ENCODE measurements at places on chromosomes 13 and 19. TPM values are rescaled to one million over a fixed set of nuclear protein-coding genes. Genes with fewer than 3 reads are reported as not detected.
A peak's percentile ranks its signal among the peaks of the same experiment; 100 is the strongest.

DNA sequence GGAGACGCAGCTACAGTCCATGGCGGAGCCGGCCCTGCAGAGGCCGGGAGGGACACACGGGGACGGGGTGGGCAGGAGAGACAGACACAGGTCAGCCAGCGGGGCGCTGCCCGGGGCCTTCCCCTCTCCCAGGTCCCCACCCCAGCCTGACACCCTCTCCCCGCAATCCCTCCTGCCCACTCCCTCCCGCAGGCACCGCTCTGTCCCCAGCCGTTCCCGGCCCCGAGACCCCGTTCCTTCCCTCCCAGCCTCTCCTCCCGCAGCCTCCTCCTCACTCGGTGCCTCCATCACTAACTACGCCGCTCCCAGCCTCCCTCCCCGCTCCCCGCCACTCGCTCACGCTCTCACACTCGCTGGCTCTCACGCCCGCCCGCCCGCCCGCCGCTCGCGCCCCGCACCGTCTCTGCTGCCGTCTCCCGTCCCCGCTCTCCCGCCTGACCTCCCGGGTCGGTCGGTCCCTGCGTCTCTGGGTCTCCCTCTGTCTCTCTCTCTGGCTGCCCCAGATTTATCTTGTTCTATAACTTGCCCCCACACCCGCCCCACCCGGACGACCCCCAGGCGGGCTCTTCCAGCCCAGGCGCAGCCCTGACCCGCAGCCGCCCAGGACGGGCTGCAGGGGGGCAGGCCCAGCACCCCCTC, 15.2 kb downstream of the ERFL start:
- DNase-seq: no peak

DNA sequence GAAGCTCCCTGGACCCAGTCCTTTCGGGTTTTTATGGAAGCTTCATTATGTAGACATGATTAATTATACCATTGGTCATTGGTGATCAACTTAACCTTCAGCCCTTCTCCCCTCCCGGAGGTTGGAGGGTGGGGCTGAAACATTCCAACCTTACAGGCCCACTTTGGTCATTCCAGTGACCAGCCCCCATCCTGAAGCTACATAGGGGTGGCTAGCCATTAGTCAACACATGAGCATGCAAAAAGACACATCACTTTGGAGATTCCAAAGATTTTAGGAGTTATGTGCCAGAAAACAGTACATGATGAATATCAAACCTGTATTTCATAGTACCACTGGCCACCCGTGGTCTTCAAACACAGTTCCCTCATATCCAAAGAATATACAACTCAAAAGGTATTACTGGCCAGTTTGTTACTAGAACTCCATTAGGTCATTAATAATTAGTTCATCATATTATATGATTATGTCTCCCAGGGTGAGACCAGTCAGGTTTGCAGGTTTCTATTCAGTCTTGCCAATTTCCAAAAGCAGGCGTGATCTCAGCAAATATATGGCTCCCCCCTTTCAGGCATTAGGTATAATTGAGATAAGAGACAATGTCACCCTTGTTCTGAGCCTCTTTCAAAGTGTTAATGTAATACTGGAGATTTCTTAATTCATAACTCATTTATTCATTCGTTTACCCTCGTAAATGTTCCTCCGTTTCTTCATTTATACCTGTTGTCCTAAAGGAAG, 11.1 kb downstream of the PPP5C start:
- DNase-seq: no peak

Gene CYP2A6
- 0.57 TPM for total RNA-seq

Gene NLRP4
- total RNA-seq: 0.52 TPM

DNA sequence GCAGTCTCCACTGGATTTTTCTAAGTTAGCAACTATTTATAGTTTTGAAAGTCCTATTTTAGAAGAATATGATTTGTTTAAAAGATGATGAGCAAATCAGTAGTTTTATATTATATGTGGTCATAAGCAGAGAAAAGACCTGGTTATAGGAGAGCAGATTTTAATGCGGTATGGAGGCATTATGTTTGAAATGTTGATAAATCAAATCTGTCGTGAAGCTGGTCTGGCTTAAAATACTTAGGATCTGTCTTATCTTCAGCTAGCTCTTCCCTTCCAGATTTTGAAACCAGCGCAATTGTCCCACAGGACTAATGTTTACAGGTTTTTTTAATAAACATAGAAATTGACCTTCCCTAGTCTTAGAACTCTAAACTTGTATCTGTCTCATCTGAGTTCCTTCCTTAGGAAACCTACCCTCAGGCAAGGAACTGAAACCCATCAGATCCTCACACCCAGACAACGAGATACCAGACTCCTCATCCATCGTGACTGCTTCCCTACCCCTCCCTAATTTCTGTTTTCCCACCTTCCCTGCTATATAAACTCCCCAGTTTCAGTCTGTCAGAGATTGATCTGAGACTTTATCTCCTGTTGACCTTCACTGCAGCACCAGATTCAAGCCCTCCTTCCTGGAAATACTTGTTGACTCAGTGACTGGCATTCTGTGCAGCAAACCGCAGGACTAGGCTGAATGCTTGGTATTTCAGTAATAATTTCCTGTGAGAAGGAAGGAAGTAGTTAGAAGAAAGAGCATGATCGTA, 37.8 kb upstream of the CXCL17 start:
- DNase-seq: no peak

GRCh38 chr13:108734676-108735075, 105.3 kb downstream of the MYO16 start:
- peak; percentile 43 for DNase-seq

Gene SPRED3
- 3.4 TPM for total RNA-seq

GRCh38 chr19:5775668-5776309, 8.8 kb downstream of the PRR22 start:
- DNase-seq: no peak

Gene SGCG
- 0.15 TPM for total RNA-seq

GRCh38 chr13:33815011-33815550, 2.9 kb upstream of the RFC3 start:
- no peak for DNase-seq

DNA sequence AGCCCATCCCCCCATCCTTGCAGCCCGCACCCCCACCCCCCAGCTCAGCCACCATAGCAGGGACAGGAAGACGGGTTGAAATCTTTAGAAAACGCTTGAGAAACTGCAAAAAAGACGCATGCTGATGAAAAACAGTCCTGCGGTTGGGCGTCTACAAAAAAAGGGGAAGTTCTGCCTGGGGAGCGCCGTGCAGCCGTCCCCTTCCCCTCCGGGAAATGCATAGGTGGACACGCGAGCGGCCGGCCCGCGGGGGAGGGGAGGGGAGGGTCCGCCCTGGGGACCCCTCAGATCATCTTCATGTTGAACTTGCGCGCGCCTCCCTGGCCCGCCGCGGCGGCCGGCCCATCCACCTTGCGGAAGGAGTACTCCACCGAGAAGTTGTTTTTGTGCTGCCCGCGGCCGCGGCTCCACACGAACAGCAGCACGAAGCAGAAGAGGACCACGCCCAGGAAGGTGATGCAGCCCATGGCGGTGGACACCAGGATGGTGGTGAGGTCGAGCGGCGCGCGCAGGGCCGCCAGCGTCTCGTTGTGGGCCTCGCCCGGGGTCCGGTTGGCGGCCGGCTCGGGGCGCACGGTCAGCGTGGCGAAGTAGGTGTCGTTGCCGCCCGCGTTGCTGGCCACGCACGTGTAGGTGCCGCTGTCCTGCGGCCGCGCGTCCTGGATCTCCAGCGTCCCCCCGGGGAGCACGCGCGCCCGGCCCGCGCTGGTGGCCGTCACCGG, 7.9 kb upstream of the PEAK3 start:
- no peak for DNase-seq

Measured in HCT116 (cell line).